ENCODE measurements at places on chromosomes 5 and 9.
A peak's percentile ranks its signal among the peaks of the same experiment; 100 is the strongest.

- DNase-seq: no peak
Observed at GRCh38 chr5:134468921-134469400, 56.5 kb upstream of the JADE2 start.

DNA sequence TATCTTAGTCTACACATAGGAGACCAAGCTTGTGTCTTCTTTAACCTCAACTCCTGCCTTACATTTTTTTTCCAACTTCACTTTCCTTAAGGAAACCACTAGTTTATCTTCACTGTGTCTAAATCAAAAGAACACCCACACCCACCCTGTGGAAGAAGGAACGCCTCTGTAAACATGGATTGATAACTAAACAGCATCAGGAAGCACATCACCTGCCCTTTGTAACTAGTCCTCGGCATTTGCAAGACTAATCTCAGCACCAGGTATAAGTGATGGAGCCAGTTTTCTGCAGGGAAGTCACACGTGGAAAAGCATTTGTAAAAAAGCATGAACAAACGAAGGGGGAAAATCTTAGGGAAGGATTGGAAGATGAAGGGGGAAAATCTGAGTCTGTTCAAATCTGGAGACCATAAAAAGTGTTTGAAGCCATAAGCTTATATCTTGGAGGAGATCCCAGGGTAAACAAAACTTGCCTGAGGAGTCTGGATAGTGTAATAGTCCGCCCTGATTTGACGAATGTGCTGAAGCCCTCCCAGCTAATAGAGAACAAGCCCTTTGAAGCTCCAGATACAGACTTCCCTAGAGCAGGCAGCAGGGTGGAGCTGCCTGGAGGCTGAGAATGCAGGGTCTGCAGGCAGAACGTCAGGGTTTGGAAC is 117.3 kb upstream of the LHFPL2 start:
- no peak for DNase-seq

- no peak for DNase-seq
Observed at GRCh38 chr9:109812331-109812730, 32.3 kb downstream of the PALM2AKAP2 start.

DNA sequence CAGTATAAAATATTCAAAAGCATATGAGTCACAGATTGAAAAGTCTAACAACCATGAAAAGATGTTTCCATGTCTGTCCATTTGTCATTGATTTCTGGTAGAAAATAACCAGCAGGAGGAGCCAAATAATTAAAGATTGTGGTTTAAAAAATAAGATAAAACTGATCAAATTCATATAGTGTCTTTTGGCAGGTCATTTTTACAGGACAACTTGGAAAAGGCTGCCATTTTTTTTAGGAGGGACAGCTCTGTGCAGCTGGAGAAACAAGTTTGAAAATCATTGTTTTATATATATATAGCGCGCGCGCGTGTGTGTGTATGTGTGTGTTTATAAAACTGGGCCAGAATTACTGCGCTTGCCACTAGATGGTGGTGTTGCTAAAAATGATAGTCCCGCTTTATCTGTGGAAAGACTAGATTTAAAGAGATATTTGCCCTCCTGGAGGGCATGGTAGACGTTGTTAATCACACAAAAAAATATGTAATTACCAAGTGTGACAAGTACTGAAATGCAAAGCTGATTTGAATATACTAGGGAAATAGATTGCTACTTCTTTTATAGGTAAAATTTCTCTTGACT is 1.3 kb upstream of the TRMO start:
- DNase-seq: peak; percentile 60

DNA sequence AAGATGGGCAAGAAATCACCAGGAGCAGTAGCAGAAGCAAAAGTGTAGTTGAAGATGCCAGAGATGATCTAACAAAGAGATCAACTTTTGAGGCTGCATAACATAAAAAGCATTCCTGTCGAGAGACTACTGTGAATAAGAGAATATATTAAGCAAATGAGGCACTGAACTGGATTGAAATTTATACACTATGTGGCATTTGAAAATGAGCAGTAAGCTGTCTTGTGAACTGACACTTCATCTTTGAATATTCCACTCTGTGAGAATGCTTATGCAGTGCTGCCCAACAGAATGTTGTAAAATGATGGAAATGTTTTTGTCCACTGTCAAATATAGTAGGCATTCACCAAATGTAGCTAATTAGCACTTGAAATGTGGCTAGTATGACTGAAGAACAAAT is 18.9 kb upstream of the PRRC1 start:
- DNase-seq: no peak

- no peak for DNase-seq
Observed at GRCh38 chr9:111001526-111001925, 36.7 kb downstream of the LPAR1 start.

- DNase-seq: no peak
Observed at GRCh38 chr9:97748525-97748924, 51.4 kb upstream of the XPA start.

- no peak for DNase-seq
Observed at GRCh38 chr9:94805585-94805984, 79.1 kb downstream of the AOPEP start.

- DNase-seq: no peak
Observed at GRCh38 chr5:130912088-130912487, 253.0 kb downstream of the HINT1 start.

DNA sequence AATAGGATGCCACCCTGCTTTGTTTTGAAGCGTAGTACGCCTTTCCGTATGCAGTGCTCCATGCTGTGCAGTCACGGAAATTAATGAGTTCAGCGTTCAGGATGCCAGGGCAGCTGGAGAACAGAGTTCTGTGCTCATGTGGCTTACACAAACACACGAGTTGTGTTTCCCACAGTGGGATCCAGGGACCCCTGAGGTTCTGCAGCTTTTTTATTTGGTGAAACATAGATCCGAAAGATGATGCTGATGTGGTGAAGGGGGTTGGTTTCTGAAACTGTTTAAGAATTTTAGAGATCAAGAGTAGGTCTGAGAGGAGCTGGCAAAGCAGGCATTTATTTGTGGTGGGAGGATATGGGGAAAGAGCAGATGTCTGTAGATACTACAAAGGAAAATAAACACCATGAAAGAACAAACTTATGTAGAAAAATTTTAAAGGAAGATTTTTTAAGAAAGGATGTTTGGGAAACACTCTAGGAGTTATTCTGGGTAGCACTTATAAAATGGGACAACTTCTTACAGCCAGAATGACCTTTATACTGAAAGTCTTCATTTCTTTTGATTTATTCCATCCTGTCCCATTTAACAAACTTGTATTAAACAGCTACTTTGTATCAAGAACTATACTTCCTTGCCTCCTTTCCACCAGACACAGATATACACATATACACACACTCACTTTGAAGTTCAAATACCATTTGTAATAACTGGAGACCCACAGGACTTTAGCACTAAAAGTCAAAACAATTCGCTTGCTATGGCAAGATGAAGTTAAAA is 52.7 kb downstream of the ITGA1 start:
- no peak for DNase-seq

DNA sequence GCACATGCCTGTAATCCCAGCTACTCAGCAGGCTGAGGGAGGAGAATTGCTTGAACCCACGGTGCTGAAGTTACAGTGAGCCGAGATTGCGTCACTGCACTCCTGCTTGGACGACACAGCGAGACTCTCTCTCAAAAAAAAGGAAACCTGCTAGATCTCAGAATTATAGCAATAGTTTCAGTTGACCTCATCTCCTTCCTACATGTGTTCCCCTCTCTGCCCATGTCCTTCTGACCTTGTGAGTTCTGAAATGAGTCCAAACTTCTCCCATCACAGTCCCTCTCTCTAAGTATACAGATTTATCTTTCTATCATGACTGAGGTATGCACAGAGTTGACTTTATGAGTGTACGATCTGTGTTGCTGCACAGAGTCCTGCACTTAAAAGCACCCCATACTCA is 44.6 kb upstream of the SHOC1 start:
- DNase-seq: no peak

DNA sequence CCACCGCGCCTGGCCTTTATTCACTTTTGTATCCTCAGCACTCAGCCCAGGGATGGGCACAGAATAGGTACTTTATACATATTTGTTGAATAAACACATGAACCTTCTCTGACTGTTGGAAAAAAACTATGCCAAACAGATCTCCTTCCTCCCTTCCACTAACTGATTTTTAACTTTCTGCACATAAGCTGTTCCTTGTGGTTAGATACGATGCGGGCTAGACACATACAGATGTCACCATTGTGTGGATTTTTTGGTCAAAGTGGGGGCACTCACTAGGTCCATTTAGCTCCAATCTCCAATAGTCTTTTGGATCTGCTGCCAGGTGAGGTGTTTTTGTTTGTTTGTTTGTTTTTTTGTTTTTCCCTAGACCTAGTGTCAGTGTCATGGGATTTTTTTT is 5.1 kb downstream of the TEX48 start:
- no peak for DNase-seq

- DNase-seq: no peak
Observed at GRCh38 chr5:141373673-141374317, at the start of gene PCDHGA6. Gene PCDHGA6, plus strand, starts transcription at chr5:141373891. Its CDS starts 193 bp downstream, at chr5:141374084.

DNA sequence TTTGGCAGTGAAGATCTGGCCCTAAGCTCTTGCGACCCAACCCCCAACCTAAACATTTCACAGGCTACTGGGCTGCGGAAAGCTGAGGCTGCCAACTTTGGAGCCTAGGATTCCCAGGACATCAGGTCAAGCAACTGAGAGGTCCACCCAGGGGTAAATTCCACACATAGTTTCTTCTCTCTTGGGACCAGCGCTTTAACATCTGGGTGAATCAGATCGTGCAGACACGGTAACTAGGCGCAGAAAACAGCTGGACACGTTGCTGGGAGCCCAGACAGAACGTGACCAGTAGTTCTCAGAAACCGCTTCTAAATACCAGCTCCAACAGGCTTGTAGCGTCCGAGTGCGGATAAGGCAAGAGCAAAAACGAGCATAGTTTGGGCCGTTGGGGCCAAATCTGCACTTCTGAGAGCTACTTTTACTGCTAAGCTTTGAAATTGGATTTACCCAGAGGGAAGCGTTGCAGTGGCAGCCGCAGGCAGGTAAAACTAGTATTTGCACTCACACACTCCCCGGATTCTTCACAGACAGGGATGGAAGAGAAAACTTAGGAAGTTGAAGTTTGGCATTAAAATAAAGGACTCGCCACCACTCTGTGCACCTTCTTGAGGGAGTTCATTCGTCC is 11.8 kb downstream of the ITGA1 start:
- DNase-seq: no peak

DNA sequence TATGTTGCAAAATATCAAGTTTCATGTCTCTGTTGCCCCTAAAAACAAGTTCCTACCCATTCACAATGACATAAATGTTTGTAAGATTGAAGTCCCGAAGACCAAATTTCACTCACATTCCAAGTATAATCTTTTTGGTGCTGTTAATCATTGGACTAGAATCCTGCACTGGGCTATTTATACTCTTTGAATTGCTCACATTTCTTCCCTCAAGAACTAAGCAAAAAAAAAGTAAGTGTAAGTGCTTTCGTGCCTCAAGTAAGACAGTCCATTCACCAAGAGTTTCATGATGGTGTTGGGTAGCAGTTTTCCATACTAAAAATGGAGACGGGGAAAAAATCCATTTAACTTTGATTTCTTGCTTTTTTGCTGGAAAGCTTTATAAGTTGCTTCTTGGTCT is 242.3 kb downstream of the EBF1 start:
- no peak for DNase-seq

- DNase-seq: no peak
Observed at GRCh38 chr9:95373782-95374487, 56.4 kb upstream of the FANCC start.

DNA sequence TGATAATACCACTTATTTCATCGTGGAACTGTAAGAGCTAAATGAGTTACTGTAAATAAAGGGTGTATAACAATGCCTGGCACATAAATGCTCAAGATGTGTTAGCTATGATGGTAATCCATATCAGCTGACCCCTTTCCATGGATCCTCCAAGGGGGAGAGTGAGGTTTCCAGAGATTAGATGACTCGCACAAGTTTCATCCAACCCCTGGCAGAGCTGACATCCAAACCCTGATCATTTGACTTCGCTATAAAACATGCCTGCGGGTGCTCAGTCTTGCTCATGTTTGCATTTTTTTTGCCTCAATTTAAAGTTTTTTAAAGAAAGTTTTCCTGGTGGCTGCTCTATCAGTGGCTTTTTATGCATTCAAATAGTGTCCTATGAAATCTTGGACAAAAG is 145.7 kb upstream of the SMIM23 start:
- no peak for DNase-seq

DNA sequence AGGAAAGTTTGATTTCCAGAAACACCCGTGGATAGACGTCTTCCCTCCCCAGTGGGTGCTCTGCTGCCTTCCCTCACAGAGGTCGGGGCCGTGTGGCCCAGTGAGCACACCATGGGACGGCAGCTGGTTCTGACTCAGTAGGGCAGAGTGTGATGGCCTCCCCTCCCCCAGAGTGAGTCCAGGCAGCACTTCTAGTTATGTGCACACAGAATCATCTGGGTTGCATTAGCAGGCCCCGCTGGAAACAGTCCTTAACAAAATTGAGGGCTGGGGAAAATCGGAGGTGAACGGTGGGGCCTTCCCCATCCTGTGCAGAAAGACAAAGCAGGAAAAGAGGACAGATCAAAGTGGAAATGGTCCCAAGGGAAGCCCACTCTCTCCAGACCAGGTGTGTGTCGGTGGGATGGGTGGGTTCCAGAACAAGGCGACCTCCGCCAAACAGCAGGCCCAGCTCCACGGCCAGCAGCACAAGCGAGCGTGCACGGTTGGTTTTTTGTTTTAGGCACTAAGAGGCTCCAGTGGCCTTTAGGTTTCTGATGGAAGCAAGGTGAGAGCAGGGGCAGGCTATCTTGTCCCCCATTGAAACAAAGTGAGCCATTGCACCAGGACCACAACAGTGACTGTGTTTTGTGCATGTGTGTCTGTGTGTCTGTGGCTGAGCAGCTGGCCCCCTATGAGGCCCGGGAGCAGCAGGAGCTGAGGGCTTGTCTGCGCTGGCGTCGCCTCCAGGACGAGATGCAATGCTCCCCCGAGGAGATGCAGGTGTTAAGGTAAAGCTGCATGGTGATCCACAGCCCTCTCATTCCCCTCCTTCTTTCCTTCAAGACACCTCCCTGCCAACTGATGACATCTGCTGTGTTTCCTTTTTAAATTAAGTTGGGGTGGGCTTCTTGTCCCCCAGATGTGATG is 201.5 kb downstream of the AOPEP start:
- DNase-seq: no peak

DNA sequence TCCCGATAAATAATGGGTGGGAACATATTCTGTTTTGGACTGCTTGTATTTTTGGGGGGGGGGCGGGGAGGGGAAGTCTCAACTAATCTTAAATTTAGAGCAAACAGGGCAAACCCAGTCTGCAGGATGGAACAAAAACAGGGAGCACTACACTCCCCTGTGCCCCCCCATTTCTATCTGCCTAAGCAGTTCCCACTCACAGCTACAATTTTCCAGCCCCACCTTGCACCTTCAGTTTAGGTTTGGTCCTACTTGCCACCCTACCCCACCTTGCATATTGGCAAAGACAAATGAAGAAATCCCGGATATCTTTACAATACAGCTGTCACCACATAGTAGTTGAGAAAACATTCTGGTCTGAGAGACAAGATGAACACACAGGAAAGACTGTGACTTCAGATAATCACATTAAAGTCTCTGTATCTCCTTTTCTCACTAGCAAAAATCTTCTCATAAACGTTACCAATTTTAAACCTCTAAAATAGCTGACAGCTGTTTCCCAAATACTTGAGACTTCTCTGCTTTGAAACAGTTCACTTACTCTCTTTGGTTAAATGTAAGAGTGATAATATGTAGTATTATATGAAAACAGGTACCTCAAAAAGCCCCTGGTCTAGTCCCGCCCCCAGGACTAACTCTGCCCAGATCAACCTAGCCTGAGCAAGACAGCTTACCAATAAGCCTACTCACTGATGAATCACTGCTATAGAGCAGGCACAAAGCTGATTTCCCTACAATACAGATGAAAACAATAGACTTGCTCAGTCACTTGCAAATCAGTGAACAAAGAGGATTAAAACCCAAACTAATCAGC is 5.2 kb upstream of the RAPGEF6 start:
- no peak for DNase-seq

Measured in occipital lobe (tissue), 3 donors.